ENCODE measurements at places on chromosomes 12 and 14.

GRCh38 chr14:103920981-103921854 lies 7.0 kb upstream of the TDRD9 start:
- DNase-seq: peak; percentile 89

GRCh38 chr12:124913474-124914391 lies 717 bp downstream of the UBC start:
- no peak for DNase-seq

DNA sequence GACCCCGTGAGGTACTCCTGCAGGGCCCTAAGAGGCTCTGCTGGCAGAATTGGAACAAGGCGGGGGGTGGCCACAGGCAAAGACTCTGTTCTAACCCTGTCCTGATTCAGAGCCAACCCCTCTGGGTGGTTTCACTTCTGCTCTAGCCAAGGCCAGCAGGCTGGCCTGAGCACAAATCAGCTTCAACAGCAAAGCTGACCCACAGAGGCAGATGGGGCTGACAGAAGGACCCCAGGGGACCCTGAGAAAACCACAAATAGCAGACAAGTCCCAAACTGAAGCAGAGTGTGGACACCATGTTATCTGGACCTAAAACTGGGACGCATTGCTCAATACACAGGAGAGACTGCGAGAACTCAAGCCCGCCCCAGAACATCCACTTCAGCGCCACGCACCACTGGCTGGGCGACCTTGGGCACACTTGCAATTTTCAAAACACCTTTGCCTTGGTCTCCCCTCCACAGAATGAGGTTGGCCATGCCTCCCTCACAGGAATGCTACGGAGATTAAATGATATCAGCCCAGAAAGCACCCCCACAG lies 76.4 kb upstream of the DICER1 start:
- no peak for DNase-seq

DNA sequence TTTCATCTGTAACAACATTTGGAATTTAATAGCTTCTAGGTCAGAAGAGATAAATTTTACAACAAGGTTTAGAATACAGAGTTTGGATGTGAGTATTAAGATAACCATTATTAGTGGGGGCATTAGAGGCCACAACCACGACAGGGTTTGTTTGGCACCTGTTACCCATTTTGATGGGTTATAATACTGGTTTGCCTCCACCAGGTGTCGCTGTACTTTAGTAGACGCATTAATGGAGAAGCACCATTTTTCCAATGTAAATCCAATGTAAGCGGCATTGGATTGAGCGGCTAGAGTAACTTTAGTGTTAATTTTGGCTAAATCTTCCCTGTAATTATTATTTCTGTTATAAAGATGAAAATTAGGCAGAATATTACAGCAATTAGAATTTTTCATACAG lies 136.2 kb downstream of the SLCO1B3 start:
- DNase-seq: no peak

GRCh38 chr12:15173142-15173541 lies 48.1 kb downstream of the RERG start:
- DNase-seq: no peak

- DNase-seq: no peak
Measured at GRCh38 chr14:57389646-57390036, 745 bp upstream of the NAA30 start.

DNA sequence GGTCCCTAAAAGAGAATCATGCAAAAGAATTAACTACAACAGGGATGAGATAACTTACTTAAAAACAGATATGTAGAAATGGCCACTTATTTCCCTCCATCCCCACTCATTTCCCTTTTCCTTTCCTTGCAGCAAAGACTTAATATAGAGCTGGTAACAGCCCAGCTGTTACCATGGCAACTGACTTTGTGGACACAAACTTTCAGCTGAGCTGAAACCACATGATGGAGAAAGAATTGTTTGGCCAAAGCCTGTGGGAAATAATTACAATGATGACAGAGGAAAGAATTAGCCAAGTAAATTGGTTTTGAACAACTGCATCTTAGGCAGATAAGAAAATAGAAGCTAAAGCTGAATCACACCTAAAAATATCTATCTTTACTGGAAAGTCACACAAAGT lies 364.9 kb downstream of the GALC start:
- DNase-seq: no peak

DNA sequence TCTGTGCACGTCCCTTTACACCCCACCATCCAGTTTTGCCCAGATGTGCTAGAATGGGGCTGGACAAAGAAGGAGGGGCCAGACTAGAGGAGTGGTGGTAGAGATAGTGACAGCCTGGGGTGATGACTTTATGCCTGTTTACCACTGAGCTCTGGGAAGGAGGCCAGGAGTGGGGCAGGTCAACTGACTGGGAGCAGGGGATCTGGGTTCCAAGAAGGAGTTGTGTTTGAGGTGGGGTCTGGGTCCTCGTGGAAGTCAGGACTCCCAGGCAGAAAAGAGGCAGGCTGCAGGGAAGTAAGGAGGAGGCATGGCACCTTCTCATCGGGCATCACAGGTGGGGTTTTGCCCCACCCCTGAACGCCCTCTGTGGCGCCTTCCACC lies 315 bp downstream of the LTB4R2 start:
- no peak for DNase-seq

All from occipital lobe (tissue), 3 donors.